ENCODE measurements at places on chromosomes 5 and 9.
A peak's percentile ranks its signal among the peaks of the same experiment; 100 is the strongest.

- no peak for DNase-seq
Measured at GRCh38 chr5:15573590-15573989, 73.6 kb downstream of the FBXL7 start.

- no peak for DNase-seq
Measured at GRCh38 chr5:101437351-101437750, 534.3 kb upstream of the ST8SIA4 start.

GRCh38 chr5:34628373-34628772 lies 27.8 kb upstream of the RAI14 start:
- no peak for DNase-seq

GRCh38 chr9:93138171-93138764 lies 4.2 kb upstream of the NINJ1 start:
- no peak for DNase-seq

DNA sequence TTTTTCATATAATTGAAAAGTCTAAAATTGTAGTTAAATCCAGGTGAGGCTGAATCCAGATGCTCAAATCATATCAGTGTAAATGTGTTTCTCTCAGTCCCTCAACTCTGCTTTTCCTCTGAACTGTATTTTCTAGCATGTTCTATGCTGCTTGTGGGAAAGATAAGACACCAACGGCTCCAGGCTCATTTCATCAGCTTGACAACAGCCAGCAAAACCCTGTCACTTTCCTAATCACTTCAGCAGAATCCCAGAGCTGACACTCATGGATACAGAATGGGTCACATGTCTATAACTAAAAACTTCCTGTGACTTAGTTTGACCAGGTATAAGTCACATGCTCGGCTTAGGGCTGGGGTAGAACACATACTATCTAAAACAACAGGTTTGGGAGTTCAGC lies 179.4 kb upstream of the ADRA1B start:
- DNase-seq: no peak

DNA sequence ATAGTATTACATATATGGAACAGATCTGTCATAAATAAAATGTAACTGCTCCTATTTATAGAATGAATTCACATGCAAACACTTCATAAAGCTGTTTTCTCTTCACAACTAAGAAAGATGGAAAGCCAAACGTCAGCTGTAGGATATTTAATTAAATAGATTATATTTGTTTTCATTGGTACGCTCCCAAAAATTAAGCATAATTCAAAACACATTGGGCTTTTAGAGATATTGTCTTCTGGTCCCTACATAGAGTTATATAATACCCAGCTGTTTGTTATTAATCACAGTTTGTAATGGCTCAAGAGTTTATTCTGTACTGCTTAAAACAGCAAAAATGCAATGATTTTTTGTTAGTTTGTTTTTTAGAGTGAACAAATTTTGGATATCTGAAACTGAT lies 61.2 kb downstream of the MRPS30 start:
- DNase-seq: no peak

DNA sequence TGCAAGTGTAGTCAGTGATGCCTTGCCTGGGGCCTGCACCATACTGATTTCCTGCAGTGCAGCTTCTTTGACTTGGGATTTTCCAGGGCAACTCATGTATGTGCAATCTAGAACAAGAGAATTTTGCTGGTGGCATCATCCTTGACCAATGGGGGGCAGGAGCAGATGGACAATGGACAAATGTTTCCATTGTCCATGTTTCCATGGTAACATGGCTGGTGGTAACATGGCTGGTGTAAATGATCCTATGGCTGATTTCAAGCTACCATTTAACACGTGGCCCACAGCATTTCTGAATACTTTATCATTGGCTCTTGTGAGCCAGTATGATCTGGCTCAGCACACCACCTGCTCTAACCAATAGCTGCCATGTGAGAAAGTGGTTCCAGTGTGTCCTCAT lies 130.1 kb upstream of the OSMR start:
- DNase-seq: no peak

DNA sequence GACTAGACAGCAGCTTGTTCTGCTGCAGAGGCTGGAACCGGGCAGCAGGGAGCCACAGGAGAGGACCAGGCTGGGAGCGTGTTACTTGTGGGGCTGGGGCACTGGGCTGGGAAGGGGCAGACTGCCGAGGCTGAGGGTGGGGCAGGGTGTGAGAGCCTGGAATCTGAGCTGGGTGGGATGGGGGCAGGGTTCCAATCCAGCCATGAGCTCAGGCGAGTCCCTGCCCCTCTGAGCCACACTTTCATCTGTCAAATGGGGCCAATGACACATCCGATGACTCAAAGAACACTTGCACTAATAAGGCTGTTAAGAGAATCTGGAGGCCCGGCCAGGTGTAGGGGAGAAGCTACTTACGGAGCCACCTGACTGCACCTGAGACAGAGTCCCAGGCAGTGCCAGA lies 18.7 kb upstream of the WDR38 start:
- DNase-seq: no peak

- no peak for DNase-seq
Measured at GRCh38 chr9:109880276-109881169, 100.5 kb downstream of the PALM2AKAP2 start.

- DNase-seq: no peak
Measured at GRCh38 chr9:134676886-134677285, 35.3 kb downstream of the COL5A1 start.

GRCh38 chr5:150304481-150305081 lies 1.9 kb upstream of the ARSI start:
- DNase-seq: no peak

DNA sequence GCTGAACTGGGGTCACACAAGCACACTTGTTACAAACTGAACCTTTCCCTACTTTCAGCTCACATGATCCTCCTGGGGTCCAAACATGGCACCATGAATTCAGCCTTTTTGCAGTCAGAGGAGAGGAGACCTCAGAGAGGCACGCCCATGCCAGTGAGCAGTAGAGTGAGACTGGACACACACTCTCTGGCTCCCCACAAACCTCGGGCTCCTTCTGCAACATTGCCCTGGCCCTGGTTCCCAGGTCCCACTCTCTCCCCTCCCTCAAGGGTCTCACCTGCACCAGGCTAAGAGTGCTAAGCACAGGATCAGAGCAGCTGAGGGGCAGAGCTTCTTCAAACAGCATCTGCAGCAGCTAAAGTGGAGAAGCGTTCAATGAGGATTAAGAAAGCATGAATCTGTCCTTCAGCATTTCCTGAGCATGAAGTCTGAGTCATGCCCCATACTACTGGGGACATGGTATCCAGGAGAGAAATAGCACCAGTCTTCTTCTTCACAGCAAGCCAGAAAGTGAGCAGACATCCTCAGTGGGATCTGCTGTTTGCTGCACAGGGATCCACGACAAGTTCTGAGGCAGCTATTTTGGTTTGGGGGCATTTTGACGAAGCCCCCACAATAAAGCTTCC lies 27.2 kb downstream of the SLC35A4 start:
- DNase-seq: peak; percentile 86

DNA sequence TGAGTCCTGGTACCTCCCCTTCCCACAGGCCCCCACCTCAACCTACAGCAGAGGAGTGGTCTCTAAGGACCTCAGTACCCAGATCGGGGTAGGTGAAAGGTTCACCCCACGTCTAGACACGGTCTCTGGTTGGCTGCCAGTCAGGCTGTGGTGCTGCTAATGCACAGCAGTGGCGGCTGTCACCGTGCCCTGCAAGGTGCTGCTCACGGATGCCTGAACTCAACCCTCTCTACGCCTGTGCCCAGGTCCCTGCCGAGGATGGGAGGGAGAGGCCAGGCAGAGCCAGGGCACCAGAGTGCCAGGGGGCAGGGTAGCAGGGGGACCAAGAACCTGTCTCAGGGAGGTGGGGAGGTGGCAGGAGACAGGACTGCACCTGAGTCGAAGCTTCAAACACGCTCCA lies 14.3 kb downstream of the IER5L start:
- DNase-seq: no peak

DNA sequence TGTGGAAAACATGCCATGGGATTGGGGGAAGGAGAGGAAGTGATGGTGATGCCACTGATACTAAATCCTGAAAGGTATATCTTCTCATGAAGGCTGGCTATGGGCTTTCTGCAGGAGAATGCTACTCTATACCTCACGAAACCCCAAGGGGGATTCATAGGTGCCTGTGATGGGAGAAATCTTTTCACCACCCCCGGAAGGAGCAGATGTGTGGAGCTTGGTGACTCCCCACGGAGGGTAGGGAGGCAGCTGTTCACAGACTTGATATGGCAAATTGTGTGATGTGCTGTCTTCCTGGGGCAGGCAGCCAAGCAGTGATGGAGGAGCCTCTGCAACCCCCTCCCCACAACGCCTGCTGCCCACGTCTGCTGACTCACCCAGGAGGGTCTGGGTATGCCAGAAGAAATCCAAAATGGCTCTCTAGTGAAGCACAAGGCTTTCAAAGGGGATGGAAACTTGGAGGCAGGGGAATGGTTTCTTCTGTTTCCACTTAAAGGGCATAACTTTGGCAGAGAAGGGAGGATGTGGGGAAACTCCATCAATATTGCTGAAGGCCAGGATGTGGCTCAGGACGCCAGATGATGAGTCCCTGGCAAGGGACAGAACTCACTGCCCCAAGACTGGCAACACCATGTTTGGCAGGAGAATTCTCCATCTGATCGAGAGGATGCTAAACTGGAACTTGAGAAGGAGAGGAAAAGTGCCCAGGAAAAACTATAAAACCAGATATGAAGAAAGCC lies 188.3 kb downstream of the GABBR2 start:
- DNase-seq: no peak

DNA sequence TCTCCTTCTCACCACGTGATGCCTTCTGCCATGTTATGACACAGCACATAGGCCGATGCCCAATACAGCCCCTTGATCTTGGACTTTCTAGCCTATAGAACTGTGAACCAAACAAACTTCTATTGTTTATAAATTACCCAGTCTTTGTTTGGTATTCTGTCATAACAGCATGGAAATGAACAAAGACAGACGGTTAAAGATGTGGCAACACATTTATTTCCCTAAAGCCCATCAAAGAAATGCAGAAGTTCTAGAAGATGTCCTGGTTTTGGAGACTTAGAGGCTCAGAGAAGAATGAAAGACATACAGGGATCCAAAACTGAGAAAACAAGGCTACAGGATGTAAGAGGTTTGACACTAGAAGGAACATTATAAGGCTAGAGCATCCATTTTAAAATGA lies 600.8 kb upstream of the DAB2 start:
- DNase-seq: peak; percentile 91
